Cortex of kidney (tissue), 1 donor: ENCODE measurements at places on chromosomes 16 and 17.

DNA sequence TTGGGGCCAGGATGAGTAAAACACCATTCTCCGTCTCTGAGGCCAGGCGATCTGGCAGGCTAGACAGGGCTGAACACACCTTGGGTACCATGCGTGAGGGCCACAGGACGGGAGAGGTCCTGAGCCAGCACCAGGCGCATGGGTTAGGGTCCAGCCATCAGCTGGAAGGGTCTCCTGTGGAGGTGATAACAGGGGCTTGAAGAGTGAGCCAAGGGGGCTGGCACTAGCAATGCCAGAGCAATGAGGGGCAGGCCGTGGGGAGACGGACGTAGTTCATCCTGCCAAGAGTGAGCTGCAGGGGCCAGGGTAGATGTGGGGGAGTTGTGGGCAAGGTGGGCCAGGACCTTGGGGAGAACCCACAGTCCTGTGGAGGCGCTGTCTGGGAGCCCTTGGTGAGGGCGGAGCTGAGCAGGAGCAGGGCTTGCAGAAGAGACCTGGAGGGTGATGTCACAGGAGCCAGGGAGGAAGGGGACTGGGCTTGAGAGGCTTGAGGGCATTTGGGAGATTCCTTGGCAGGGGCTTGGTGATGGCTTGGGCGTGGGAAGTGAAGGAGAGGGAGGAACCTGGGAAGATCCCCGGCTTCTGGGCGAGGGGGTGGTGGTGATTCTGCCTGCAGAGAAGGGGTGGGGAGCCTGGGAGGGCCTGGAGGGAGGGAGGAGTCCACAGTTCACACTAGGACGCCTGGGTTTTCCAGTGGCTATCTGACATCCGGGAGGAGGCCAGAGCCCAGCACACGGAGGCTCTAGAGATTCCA lies 6.3 kb upstream of the NPTX1 start:
- DNase-seq: no peak

GRCh38 chr17:31418773-31419350 lies 27.4 kb downstream of the RAB11FIP4 start:
- no peak for DNase-seq

GRCh38 chr17:48753794-48754499 lies 25.4 kb upstream of the HOXB13 start:
- DNase-seq: no peak

- DNase-seq: no peak
Observed at GRCh38 chr16:12539185-12539929, 264.3 kb downstream of the CPPED1 start.

DNA sequence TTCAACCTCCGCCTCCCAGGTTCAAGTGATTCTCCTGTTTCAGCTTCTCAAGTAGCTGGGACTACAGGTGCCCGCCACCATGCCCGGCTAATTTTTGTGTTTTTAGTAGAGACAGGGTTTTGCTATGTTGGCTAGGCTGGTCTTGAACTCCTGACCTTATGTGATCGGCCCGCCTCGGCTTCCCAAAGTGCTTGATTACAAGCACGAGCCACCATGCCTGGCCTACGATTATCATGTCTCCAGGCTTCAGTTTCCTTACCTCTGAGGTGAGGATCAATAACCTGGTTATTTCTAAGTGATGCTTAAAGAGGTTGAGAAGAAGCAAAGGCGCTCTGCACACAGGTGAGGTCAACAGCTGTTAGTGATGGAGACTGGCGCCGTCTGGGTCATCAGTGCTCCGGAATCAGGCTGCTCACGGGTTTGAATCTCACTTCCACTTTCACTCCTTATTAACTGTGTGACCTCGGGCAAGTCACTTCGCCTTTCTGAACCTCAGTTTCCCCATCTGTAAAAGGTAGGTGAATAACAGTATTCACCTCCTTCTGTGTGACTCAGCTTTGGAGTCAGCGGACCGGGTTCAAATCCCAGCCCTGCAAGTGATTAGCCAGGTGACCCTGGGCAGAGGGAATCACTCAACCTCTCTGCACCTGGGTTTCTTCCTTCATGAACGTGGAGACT lies 745 bp upstream of the ABCC1 start:
- no peak for DNase-seq

DNA sequence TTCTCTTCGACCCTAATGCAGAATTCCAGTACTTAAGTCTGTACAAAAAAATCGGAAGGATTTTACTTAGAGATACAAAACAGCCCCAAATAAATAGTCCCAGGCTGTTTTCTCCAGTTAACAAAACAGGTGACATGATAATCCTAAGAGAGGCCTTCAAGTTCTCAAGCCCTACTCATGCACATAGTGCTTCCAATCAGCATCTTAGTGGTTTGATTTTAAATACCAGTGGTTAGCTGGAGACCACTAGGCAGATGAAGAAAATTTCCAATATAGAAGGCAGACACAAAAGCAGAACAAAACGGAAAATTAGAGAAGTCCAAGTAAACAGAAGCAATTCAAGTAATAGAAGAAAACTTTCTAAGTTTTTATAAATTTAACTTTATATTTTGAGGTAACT lies 5.2 kb upstream of the OR4D2 start:
- no peak for DNase-seq

- no peak for DNase-seq
Observed at GRCh38 chr16:85606904-85607303, 6.2 kb upstream of the GSE1 start.

- DNase-seq: no peak
Observed at GRCh38 chr17:51540151-51540550, 279.8 kb downstream of the UTP18 start.

DNA sequence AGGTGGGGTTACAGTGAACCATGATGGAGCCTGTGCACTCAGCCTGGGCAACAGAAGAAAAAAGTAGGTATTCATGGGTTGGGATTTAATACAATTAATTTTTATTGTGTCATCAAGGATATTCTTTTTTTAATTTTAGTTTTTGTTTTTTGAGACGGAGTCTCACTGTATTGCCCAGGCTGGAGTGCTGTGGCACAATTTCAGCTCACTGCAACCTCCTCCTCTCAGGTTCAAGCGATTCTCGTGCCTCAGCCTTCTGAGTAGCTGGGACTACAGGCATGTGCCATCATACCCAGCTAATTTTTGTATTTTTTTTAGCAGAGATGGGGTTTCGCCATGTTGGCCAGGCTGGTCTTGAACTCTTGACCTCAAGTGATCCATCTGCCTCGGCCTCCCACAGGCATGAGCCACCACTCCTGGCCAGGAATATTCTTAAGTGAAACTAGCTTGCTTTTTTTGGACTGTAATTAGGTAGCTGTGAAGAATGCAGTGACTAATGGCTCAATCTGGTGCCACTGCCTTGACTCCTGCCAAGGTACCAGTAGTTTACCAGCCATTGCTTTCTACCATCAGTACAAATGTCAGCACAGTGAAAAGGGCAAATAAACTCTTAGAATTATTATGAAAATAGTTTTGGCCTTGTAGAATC lies 4.8 kb downstream of the PPM1D start:
- no peak for DNase-seq

GRCh38 chr17:83028851-83029250 lies 50.6 kb upstream of the METRNL start:
- no peak for DNase-seq

GRCh38 chr16:22423716-22424115 lies 49.3 kb upstream of the CDR2 start:
- DNase-seq: no peak

DNA sequence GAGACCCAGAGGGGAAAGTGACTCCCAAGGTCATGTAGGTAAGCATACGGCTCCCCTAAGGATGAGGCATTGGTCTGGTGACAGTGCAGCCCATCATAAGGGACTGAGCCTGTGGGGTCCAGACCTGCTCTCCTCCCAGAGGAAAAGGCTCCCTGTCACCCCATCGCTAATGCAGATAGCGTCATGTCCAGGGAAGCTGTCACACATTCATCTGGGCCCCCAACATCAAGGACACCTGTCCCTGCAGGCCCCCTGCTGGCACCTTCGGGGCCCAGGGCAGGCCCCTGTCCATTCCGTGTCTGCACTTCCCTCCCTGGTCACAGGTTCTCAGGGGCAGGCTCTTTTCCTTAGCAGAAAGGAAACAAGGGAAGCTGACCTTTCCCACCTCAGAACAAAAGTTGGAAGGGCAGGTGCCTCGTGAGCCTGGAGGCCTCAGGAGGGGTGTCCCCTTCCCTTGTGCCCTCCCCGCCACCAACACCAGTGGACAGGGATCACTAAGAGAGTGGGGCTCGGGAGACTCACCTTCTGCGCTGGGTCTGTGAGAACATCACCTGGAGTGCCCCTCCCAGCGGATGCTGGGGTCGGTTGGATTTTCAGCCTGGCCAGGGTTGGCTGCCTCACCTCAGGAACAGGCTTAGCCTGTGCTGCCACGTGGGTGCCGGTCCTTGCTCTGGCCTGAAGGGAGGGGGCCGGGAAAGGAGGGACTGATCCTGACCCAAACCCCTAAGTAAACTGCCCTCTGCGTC lies 17.3 kb upstream of the LASP1NB start:
- no peak for DNase-seq

DNA sequence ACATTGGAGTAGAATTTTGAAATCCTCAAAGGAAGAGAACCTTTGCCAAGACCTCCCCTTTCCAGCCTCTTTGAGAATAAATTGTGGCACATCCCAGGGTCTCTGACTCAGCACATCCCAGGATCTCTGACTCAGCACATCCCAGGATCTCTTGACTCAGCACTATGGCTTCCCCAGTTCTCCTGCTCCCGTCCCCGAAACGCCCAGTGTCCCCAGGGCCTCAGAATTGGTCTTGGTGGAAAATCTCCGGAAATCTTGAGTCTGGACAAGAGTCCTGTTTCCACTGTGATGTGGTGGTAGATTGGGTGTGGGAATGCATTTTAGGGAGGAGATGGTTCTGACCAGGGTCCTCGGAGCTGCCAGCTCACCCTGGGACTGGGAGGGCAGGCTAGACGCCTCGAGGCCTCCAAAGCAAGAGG lies 19.2 kb downstream of the PLXDC1 start:
- no peak for DNase-seq

DNA sequence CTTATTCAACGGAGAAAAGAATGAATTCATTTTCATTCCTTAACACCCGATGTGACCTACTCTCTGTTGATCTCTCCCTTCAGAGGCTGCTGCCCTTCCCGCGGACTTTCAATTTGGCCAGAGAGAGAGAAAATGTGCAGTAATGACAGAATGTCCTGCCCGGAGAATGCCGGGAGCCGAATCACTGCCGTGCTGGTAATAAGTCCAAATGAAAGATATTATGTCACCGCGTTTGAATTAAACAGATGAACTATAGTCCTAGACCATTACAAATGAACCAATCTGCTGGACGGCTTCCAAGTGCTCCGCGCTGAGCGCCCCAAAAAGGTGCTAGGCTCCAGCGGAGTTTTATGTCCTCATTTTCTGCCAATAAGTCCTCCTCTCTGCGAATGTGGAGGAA lies 14.7 kb upstream of the C16orf82 start:
- no peak for DNase-seq

GRCh38 chr17:78883089-78883532 lies 19.9 kb downstream of the CEP295NL start:
- DNase-seq: no peak

- DNase-seq: no peak
Observed at GRCh38 chr16:11251525-11252481, 4.2 kb downstream of the SOCS1 start.

- no peak for DNase-seq
Observed at GRCh38 chr17:40362696-40363110, 1.8 kb downstream of the GJD3 start.

GRCh38 chr16:59210955-59211541 lies 476.9 kb upstream of the GOT2 start:
- no peak for DNase-seq

GRCh38 chr16:49875806-49876715 lies 20.1 kb upstream of the ZNF423 start:
- DNase-seq: no peak

GRCh38 chr17:4945944-4946280 lies 2.4 kb downstream of the PFN1 start:
- DNase-seq: no peak

DNA sequence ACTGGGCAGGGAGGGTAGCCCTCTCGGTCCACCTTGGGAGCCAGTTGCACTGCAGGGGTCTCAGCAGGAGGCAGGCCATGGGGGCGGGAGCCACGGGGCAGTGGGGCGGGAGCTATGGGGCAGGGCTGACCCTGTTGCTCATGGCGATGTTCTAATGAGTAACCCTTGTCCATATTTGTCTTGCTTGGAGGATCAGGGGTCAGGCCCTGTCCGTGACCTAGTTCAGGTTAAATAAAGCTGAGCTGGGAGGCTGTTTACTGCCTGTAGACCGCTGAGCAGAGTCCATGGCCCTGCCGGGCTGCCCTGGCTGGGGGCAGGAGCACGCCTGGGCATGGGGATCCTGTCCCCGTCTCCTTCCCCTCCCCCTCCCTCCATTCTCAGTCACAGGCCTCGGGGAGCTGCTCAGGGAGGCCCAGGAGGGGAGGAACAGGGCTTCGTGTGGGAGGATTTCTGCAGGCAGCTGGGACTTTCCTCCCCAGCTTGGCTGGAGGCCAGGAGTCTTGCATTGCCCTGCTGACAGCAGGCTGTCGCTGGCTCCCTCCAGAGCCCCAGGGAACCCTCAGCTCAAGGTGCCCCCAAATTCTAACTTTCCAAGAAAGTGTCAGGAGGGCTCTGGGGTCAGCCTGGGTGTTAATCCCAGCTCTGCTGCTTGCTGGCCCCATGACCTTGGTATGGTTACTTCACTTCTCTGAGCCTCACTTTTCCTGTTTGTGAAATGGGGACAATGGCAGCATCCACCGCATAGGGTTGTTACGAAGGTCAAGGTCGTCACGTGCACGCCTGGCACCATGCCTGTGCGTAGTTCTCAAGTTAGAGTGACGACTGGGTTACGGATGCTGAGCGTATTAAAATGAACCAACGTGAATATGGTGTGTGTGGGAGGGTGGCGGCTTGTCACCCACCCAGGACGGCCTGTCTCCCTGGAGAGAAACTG lies 6.1 kb upstream of the SERPINF2 start:
- DNase-seq: no peak

GRCh38 chr17:70390049-70390448 lies 220.7 kb downstream of the KCNJ2 start:
- DNase-seq: no peak

DNA sequence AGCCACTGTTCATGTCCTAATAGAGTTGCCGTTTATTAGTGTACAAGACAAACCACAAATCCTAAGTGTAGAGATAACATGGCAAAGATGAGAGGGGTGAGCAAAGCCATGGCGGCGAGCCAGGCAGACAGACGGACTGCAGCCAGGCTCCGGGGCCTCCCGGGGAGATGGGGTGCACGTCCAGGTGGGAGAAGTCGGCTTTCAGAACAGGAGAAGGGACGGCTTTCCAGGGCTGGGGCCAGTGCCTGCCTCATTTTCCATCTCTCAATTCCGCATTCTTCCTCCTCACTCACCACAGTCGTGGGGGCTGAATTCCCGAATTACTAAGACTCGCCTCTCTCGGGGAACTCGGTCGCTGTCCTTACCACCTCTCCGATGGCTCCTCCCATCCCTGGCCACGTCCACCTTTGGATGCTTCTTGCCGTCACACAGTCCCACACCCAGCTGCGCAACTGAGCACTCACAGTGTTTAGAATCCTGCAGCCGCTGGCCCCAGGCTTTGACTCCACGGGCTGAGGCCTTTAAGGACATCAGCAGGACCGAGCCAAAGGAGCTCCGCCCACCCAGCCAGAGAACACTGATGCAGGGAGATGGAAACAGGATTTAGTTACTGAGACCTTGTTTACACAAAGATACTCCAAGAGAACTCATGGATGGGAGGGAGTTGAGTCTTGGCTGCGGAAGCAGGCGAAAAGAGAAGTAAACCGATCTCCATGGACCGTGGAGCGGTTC lies 59.7 kb downstream of the RNF112 start:
- DNase-seq: no peak

GRCh38 chr17:33124185-33124584 lies 132.5 kb downstream of the SPACA3 start:
- no peak for DNase-seq

GRCh38 chr17:58184986-58185761 lies 7.4 kb upstream of the EPX start:
- DNase-seq: no peak
